Progenitor cell of endocrine pancreas (in vitro differentiated cells): ENCODE measurements at places on chromosomes 5 and 9. TPM values are rescaled to one million over a fixed set of nuclear protein-coding genes. Genes with fewer than 3 reads are reported as not detected.

Gene IL33
- 0.13 TPM in 1 of 2 replicates, not detected in the other for total RNA-seq

DNA sequence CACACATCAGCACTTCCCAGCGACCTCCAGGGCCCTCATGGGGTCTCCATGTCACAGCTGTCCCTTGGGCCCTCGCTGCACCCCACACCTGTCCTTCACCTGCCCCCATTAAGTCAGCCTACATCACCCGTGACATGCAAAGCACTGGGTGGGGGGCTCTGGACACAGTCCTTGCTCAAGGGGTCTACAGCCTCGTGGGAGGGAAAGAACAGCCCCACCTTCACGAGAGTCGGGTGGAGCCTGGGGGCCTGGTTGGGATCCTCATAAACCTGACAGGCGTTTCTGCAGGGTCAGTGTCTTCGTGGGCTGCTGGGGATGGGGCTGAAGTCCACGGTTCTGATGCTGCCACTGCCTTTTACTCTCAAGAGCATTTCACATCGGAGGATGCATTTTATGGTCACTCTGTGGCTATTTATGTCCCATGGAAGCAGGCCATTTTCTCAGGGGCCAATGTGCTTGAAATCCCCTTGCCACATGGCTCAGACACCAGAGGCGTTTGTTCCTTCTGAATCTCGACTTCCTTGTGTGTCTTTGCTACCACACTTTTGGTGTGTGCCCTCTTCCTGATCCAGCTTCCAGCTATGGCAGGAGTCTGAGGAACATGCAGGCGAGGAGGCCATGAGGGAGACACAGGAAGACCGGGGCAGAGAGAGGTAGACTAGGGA lies at the start of gene OR2V1:
Gene OR2V1, minus strand, starts transcription at position 338 of the 665 bp plus-strand sequence. CDS start 5,865 bp downstream, outside the sequence.
- no peak for DNase-seq

DNA sequence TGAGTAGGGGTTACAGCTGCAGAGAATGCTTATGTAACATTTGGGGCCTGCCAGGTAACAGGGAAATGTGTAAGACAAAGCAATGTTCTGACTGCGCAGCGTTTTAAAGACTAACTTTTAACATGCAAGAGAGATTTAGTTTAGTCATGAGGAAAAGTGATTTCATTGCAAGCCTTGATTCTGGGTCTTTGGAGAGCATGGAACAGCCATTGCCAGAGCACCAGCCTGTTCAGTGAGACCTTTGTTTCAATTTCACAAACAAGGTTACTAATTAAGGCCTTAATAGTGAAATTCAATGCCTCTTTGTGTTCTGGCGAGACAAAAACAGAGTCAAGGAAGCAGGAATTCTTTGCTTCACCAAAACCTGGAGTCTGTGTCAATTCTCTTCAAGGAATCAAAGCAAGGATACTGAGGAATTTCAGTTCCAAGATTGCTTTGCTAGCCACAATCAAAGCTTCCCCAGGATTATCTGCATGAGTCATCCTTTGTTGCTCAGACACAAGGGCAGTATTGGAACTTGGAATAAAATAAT lies 14.4 kb downstream of the CKMT2 start:
- no peak for DNase-seq

DNA sequence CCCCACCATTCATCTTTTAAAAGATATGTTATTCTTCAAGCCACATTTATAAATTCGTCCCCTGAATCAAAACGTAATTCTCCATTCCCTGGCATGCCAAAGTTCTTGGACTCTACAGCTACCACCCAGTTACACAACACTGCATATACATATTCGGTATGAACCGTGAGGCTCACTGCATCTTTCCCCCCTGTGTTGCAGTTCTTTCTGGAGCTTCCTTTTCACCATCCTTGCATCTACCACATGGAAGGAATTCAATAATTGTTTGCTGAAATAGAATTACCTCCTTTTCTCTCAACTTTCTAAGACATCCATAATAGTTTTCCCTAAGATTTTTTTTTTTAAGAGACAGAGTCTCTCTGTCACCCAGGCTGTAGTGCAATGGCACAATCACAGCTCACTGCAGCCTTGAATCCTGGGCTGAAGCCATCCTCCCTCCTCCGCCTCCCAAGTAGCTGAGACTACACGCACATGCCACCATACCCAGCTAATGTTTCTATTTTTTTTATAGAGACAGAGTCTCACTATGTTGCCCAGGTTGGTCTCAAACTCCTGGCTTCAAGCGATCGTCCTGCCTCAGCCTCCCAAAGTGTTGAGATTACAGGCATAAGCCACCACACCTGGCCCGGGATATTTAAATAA lies 3.3 kb downstream of the LPAR1 start:
- no peak for DNase-seq

DNA sequence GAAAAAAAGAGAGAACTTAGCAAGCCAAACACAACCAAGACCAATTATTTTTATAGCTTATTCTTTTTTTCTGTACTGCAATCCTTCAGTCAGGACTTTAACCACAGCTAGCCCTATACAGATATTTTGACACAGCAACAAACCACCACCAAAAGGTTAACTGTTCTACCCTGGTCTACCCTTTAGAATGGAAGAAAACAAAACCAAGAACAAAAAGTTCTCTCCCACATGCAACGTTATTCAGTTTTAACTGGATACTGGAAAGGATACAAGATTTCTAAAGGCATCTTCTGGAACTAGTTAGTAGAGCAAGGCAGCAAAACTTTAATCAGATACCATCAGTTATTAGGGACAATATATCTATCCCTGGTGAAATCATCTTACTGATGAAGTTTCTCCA lies 32.6 kb downstream of the ECPAS start:
- no peak for DNase-seq

DNA sequence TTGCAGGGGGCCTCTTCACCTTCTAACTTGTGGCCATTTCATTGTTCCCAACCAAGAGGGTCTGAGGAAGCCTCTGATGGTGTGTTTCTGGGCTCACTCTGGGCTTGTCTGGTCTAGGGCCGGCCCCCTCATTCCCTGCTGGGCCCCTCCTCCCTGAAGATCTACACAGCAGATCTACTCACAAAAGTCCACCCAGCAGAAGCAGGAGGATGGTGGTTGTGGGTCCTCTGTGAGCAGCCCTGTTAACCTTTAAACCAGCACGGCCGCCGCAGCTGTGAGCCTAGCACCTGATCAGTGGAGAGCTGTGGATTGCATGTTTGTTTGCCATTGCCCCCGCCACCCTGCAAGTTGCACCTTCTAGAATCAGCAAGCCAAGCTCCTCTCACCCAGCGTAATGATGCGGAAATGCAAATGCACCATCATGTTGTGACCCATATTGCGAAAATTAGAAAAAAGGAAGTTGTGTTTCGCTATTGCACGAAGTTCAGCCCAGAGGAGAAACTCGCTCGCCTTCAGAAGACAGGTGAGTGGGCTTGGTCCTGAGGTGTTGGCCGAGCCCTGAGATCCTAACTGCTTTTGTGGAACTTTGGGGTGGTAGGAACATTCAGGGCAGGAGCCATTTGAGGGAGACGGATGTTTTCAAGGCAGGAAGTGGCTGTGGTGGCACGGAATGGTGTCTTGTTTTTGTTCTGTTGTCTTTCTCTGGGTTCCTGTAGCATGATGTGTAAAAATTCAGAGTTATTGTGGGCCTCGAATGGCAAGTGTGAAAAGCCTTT lies 16.7 kb downstream of the FGD3 start:
- DNase-seq = no peak

Gene PHF24
- total RNA-seq = 0.29 and 0.38 TPM in 2 replicates

DNA sequence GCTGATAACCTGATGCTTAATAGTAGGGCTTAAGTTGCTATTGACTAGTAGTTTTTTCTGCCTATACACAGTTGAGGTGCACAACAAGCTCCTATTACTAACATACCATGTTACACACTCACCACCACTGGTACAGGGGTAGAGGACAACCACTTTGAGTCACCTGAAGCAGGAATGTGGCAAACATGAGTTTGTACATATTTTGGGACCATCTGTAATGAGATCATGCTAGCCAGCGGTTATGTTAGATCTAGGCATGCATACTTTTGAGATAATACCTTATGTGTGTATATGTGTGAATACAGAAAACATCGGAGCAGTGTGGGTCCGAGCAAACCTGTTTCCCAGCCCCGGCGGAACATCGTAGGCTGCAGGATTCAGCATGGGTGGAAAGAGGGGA lies 72.8 kb upstream of the NXNL2 start:
- no peak for DNase-seq

DNA sequence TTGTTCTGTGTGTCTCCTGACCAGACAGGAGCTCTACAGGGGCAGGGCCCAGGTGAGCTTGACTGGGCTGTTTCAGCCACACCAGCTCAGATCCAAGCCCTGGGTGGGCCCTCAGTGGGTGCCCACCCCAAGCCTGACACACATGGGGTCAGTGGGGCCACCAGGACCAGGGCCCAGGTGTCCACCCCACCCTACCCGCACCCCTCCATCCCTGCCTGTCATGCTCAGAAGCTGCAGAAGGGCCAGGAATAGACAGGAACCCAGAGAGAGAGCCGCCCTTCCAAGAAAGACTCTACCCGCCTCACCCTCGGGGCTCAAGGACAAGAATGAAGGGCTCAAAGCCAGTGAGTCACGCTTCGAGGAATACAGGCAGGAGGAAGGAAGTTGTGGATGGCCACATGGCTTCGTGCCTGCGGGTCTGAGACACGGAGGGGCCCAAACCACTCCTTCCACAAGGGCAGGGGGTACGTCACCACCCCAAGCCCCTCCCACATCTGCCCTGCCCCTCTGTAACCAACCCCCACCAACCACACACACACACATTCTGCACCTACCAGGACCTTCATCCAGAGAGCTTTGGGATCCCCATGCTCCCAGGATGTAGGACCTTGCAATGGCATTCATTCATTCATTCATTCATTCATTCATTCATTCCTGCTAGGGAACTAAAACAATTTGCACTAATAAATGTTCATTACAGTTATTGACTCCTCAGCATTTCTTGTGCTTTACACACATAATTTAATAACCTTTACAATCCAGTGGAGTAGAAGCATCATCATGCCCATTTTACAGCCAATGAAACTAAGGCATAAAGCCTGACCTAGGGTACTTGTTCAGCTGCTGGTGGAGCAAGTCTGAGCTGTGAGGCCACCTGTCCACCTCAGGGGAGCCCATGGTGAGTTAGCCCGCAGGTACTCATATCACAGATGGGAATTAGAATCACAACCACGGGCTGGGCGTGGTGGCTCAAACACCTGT lies 55.9 kb upstream of the STXBP1 start:
- DNase-seq = no peak

DNA sequence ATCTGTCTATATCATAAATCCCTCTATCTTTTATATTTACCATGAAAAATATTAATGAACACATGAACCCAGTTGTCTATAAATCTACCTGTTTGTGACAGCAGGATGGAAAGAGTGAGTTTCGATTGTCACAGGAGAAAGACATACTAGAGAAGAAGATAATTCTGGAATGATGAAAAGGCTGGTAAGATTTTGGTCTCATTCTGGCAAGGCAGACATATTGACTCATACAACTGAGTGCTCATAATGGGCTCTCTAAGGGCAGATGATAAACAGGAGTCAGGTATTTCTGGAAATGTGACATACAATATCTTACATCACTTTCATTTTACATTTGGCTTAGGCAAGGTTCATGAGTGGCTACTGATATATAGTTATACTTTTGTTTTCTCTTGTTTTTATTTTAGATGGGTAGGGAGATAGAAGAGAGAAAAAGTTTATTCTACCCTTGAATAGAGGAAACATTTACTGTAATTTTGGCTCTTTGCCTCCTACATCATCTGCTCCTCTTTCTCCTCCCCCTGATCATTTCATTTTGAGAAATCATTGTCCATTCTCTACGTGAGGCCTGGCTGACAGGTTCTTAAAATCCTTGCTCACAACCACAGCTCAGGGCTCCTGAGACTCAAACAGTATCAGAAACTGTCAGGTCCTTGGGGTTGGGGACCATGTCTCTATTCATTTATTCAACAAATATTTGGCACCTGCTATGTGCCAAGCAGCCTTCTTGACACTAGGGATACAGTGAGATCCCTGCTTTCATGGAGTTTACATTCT lies 14.4 kb downstream of the ELOVL7 start:
- no peak for DNase-seq

- no peak for DNase-seq
Observed at GRCh38 chr5:153797484-153797883, 241.2 kb downstream of the FAM114A2 start.

GRCh38 chr5:21680196-21680595 lies 1172.9 kb downstream of the CDH12 start:
- no peak for DNase-seq

DNA sequence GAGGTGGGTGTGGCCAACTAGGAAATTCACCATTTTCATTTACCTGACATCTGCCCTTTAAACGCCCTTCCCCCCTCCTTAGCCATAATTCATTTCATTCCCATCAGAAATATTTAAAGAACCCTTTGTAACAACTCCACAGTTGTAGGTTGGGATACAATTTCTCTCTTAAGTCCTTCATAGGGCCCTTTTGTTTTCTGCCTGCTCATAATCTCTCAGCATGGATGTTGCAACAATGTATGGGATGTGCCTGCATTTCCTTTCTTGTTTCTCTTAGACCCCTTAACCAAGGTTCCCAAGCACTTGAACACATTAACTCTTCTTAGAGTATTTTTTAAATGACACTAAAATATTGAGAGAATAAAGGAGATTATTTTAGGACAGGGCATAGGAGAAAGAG lies 51.7 kb upstream of the MYO10 start:
- DNase-seq = no peak

Gene DOCK8
- total RNA-seq = 5.7 and 8.3 TPM in 2 replicates

DNA sequence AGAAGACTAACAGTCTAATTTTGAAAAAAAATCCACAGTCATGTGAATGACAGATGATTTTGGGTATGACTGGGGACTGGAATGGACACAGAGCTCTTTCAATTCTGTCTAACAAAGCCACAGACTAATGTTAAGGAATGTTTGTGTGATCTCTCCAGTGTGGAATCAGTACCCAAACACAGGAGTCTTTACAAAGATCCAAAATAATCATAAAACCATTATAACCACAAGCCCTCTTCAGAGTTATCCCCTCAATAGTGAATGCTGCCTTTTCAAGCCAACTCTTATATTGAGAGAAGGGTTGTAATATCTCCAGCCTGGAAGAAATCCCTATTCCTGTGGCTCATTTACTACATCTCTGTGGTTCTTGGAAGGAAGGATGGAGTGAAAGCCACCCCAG lies 552.0 kb upstream of the CLINT1 start:
- DNase-seq = no peak

DNA sequence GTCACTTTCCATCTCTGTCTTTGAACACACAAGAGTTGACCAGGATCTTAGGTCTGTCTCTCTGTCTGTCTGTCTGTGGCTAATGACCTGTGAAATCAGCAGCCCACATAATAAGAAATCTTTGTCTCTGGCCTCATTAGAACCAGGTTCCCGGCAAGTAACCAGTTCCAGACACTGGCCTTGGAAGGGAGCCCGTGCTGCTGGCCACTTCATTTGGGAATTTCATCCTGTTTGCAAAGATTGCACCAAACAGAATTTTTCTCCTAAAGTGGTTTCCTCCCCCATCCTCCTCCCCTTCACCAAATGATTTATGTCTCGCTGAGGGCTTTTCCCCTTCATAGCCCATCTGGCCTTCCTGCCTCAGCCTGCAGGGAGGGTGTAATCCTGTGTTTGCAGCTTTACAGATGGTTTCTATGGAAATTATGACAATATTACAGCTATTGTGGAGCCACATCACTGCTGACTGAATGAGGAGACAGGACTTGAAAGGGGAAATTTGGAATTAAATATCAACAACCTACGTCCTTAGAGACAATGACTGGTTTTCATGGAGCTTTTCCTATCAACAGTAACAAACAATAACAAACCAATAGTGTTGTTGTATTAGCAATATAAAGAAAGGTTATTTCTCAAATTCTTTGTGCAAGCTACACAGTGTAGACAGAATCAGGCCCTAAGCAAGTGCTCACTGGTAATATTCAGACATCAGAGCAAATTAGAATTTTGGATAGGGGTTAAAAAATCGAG lies 25.7 kb downstream of the DPYSL3 start:
- no peak for DNase-seq
